Brain (organoid and tissue), 16 donors: ENCODE measurements at places on chromosomes 4 and X. TPM values are rescaled to one million over a fixed set of nuclear protein-coding genes. Genes with fewer than 3 reads are reported as not detected.

DNA sequence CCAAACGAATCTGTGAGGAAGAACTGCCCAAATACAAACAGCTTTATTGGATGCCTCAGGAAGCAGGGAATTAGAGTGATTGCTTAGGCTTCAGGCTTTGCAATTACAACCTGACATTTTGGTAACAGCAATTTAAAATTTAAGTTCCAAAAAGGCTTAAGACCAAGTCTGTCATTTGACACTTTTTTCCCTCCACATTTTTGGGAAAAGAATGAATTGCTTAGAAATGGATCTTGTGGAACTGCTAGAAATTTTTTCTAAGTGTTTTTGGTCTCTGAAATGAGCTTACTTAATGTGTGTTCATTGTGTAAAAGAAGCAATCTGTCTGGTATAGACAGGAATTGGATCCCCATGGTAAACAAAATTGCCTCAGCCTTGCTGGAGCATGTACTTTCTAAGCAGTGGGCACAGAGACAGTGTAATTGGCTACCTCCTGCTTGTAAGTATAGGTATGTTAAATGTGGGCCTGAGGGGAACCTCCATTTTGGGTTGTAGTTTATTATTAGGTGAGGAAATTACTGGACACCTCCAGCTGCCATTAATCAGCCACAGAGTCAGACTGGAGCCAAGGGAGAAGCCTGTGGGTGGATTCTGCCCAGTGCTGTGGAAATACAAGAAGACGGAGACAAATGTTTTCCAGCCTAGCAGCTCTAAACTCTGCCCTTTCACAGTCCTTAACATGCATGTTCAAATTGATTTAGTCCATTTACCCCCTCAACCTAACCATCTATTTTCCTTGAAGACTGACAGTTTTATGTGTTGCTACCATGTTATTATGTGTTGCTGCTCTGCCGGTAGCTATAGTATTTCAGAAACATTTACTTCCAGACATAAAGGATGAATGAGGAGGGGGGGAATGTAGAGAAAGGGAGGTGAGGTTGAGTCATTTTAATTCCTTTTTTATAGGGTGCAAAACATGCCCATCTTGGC is 473.0 kb downstream of the SPRY1 start:
- no peak for DNase-seq

DNA sequence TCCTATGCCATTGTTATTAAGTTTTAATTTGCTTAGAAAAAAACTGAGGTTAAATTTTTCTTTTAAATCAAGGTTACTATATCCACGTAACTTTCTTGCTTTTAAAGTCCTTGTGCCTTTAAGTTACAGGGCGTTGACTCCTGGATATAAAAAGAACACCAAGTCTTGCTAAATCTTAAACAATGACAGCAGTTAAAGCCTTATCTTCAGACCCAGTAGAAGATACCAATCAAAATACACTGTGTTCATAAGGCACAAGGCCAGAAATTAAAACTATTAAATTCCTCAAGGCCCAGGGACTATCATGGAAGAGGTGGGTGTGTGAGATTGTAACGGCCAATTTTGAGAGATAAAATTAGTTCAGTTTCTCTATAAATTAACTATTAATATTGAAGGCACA is 60.4 kb downstream of the PAGE2 start:
- no peak for DNase-seq

DNA sequence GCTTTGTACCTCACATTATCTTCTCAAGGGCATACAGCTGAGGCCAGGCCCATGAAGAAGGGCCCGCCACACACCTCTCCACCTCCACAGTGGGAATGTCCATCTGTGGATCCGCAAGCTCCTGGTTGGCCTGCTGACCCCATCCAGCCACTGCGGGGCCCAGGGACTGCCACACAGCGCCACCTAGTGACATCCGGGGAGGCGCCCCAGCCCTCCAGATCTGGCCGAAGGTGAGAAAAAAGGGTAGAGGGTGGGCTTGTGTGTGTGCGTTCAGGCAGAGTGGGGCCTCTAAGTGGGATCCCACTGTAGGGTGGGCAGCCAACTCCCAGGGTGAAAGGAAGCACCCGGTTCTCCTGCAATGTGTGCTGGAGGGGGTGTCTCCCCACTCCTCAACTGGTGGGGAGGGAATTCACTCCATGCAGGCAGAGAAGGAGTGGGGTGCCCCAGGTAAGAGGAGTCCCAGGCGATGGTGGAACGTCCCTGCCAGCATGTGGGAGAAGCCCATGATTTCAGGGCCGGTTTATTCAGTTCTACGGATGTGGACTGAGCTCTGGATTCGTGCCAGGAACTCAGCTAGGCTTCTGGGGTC is 117.3 kb downstream of the ENPP6 start:
- no peak for DNase-seq

DNA sequence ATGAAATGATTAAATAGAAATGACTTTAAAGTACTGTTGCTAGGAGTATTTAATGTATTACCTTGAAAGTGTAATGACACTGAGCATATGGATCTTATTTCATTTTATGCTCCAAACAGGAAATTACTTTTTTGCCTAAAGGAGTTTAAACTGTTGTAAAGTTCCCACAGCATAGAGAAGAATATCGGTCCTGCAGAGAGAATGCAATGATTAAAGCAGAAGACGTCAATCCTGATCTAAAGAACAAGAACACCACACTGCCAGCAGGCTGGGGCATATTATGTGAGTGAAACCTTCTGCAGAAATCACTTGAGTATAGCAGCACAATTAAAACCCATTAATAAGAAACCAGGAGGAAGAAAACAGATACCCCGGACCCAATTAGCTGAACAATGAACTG is 72.8 kb upstream of the CAMK2D start:
- DNase-seq: no peak

GRCh38 chr4:138003248-138003647 is 238.9 kb downstream of the SLC7A11 start:
- DNase-seq: no peak

GRCh38 chrX:71911731-71912050 is 1.0 kb downstream of the NHSL2 start:
- DNase-seq: no peak

- peak; percentile 5 for DNase-seq
Measured at GRCh38 chr4:55347610-55348228, 1.7 kb downstream of the SRD5A3 start.

DNA sequence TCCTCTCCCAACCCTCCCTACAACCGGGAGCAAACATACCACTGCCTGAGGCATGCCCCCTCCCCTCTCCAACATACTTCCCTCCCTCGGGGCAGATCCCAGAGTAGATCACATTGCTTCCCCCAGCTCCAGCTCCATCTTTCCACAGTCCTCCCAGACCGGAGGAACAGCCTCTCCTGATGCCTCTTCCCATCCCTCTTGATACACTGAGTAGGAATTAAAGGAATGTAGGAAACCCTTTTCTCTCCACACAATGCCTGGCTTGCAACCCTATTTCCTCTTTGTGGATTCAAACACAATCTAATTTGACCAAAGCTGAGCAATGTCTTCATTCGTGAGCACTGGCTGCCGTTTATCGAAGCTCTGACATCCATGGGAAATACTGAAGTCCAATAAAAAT is 339.8 kb downstream of the BCOR start:
- no peak for DNase-seq

DNA sequence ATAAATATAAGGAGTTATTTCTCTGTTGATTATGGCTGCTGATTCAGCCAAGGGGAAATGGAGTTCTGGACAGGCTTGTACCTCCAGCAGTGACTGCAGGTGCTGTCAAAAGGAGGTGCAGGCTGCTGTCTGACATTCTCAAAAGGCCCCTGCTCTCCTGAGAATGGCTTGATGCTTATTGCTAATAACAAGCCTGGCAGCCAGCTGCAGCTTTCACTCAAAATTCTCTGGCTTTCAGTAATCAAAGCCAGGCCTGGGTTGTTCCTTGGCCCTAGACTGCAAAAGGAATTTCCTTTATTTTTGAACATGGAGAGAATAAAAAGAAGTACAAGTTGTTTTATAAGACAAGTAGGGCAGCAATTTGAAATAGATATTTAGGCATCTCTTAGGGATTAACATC is 575.9 kb downstream of the MID1IP1 start:
- DNase-seq: peak; percentile 61

DNA sequence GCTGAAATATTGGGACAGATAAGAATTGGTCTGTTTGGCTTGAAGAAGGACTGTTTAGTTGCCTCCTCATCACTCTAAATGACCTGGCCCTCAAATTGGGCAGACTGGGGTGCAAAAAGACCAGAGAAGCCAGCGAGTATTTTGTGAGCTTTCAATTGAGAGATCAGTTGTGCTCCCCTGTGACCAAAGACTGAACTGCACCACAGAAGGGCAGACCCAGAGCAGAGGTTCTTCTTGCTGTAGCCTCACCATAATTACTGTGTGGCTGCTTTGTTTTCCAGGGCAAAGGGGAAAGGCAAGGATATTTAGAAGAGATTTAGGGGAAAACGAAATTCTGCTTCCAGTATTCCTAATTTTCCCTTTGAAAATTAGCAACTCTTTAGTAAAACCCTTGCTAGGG is 104.0 kb upstream of the MBNL3 start:
- no peak for DNase-seq

GRCh38 chr4:19693936-19694570 is 557.7 kb upstream of the SLIT2 start:
- no peak for DNase-seq

- DNase-seq: no peak
Measured at GRCh38 chr4:42915484-42915883, 23.0 kb downstream of the GRXCR1 start.

DNA sequence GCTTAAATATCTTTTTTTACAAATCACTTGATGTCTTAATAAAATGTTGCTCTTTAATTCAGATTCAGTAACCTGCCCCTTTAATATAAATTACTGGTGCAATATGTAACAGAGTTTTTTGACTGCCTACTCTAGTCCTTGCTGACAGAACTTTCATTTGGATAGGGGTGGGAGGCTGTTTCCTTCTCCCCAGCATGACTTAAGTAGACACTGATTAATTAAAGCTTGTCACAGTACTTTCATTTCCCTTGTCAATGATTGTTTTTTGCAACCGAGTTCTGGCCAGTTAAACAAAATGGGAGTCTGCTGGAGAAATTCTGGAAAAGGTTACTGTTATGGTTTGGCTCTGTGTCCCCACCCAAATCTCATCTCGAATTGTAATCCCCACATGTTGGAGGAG is 37.3 kb upstream of the BBS12 start:
- no peak for DNase-seq

GRCh38 chr4:121951521-121952110 is at the start of gene TRPC3:
TRPC3 (minus strand) TSS chr4:121952060; CDS start chr4:121951680, 380 bp downstream.
- DNase-seq: peak; percentile 68

DNA sequence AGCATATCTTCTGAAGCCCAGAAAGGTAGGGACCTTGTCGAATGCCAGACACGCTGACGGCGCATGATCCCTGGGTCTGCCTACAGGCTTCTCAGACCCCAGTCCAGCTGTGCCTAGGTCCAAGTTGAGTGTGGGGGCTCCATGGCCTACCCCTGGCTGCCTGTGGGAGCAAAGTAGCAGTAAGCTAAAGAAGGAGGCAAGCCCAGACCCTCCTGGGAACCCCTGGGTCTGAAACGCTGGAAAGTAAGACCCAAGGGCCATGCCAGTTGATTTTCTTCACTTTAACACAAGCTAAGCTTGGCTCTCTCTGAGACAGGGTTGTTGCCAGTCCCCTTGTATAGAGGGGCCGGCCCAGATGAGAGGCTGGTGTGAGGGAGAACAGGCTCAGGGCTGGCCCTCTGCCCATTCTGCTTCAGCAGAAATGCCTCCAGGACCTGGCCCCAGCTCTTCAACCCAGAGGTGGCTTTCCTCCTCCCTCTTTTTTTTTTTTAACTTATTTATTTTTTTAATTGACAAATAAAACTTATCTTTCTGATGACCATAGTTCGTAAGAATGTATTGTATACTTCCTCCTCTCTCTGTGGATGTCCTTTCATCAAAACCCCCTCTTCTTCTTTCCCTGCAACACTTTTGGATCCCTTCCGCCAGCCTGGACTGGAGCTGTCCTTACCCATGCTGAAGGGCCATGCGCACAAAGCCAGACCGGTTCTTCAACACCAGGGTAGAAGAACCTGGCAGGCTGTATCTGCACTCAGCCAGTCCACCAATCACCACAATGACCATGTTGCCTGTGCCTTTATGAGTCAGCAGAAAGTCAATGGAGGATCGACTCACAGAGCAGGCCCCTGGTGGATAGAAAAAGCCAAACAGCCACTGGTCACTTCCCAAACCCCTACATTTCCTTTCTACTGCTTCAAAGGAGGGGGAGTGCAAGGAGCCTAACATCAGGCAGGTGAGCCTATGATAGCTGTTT is 7.1 kb downstream of the AWAT2 start:
- no peak for DNase-seq

- peak; percentile 44 for DNase-seq
Measured at GRCh38 chr4:87677731-87678130, 27.7 kb downstream of the DMP1 start.

DNA sequence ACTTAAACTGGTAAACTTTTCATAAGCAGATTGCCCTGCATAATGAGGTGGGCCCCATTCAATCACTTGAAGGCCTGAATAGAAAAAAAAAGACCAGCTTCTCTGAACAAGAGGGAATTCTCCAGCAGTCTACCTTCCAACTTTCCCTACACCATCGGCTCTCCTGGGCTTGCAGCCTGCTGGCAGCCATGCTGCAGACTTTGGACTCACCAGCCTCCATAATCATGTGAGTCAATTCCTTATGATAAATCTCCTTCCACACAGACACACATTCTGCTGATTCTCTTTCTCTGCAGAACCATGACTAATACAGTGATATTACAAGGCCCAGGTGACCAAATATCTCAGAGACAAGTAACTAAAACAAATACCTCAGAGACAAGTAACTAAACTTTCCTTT is 113.8 kb upstream of the WDR17 start:
- no peak for DNase-seq

- peak; percentile 64 for DNase-seq
Measured at GRCh38 chrX:153245288-153245731, 66.2 kb downstream of the MAGEA1 start.

MAGEB10 gene
- not detected for polyA plus RNA-seq

SYNPO2 gene
- 2.6 TPM for polyA plus RNA-seq

IBSP gene
- not detected for polyA plus RNA-seq

TEX13C gene
- not detected for polyA plus RNA-seq

SLC25A5 gene
- polyA plus RNA-seq: 378 TPM

GPR78 gene
- polyA plus RNA-seq: not detected
